ENCODE measurements at places on chromosomes 1 and 21.

DNA sequence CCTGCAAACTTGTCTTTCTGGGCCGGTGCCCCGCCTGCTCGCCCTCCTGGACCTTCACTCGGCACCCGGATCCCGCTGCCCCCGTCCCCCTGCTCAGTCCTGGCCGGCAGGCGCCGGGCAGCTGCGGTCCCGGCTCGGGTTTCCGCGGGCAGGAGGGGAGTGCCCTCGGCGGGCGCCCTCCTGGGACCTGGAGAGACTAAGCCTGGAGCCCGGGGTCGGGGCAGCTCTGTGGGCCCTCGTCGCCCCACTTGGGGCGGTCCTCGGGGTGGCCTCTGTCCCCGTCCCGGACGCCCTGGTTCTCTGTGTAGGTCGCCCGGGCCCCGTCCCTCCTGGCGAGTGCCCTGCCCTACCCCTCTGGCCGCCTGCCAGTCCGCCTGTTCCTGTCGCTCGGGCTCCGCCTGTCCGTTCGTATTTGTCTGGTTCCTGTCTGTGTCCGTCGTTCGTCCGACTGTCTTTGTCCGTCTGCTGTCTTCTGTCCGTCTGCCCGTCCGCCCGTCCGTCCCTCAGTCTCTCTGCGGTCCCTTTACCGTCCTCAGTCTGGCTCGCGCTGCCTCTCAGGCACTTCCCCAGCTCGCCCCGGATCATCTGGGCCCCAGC is 490 bp downstream of the SERINC2 start:
- no peak for DNase-seq

- no peak for DNase-seq
Measured at GRCh38 chr1:30521261-30521865, 202.0 kb downstream of the MATN1 start.

DNA sequence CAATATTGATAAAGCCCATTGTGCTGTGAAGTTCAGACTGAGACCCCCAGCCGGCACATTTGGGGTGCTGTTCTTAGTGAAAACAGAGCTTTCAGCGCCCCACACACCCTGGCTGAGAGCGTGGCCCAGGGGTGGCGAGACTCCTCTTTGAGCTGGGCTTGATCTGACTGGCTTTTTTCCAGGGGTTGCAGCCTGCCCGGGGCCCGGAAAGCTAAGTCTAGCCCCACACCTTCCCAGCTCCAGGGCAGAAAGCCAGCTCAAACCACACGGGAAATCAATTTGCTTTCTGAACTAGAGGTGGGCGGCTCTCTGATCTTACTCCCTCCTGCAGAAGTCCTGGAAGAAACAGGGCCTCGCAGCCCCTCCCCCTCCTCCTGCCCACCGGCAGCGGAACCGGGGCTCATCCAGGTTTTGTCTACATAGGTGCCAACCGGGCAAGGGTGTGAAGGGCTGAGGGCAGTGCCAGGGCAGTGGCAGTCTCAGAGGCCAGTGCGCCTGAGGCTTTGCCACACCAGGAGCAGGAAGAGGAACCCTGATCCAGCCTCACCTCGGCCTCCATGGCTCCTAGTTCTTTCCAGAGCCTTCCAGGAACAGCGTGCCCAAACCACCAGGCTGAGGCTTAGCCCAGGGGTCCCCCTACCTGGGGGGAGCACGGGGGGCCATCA is 155.3 kb downstream of the NPHP4 start:
- DNase-seq = no peak

DNA sequence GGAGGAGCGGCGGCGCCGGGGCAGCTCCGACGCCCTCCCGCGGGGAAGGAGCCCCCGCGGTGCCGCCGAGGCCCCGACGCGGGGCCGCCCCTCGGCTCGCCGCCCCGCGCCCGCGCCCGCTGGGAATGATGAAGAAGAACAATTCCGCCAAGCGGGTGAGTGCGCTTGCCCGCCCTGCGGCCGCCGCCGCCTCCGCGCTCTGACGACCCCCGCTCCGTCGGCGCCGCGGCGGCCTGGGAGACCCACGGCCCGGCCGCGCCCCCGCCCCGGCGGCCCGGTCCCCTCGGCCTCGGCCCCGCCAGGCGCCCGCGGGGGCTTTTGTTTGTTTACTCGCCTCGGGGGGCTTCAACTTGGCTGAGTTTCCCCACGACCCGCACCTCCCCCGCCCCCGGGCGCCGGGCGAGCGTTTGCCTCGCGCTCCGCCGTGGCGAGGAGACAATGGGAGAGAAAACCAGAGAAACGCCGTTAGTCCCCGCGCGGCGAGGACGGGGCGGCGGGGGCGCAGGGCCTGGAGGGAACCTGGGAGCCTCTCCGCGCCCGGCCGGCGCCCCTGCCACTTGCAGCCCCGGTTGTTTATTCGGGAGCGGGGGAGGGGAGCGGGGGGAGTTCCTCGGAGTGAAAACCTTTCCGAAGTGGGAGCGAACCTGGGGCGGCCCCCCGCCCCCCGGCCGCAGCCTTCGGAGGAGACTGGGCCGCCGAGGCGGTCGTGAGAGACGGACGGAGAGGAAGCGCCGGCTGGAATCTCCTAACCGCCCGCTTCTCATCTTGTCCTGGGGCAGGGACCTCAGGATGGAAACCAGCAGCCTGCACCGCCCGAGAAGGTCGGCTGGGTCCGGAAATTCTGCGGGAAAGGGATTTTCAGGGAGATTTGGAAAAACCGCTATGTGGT is 661 bp downstream of the PLEKHO1 start:
- DNase-seq = no peak

DNA sequence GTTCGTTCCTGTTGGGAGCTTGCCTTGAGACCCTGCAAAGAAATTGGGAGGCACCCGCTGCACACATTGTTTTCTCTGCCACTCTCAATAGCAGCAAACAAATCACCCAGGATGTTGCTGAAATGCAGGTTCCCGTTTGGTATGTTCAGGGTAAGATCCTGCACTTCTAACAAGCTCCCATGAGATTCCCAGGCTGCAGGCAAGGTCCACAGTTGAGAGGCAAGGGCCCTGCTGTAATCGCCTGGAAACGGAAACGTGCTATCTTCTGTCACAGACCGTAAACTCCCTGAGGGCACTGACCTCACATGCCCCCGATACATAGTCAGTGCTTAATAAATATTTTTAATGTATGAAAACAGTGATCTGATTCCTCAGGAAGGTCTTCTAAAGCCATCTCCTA is 37.8 kb downstream of the XCL1 start:
- DNase-seq = no peak

GRCh38 chr21:15701830-15702229 is 28.0 kb upstream of the USP25 start:
- no peak for DNase-seq

DNA sequence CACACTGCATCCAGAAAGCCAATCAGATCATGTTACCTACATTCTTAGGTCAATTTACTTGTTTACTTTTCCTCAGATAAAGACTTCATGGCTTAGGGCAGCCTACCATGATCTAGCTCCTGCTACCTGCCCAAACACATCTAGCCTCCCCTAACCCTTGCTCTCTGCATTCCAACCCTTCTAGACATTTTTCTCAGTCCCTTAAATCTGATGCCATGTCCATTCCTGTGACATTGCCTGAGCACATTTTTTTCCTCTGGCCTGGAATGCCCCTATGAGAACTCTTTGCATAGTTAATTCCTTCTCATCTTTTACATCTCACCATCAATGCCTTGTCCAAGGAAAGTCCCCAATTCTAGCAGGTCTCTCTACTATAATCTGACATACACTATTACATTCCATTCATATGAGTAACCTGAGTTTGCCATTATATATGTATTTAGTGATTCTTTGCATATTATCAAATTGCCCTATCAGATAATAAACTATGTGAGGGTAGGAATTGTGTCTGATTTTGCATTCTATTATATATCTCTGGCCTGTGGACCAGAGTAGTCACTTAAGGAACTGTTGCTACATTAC is 166.9 kb downstream of the COL11A1 start:
- DNase-seq = no peak

GRCh38 chr21:26003404-26003803 is 167.2 kb downstream of the APP start:
- no peak for DNase-seq

- DNase-seq = no peak
Measured at GRCh38 chr1:174956976-174957375, 42.8 kb upstream of the CACYBP start.

DNA sequence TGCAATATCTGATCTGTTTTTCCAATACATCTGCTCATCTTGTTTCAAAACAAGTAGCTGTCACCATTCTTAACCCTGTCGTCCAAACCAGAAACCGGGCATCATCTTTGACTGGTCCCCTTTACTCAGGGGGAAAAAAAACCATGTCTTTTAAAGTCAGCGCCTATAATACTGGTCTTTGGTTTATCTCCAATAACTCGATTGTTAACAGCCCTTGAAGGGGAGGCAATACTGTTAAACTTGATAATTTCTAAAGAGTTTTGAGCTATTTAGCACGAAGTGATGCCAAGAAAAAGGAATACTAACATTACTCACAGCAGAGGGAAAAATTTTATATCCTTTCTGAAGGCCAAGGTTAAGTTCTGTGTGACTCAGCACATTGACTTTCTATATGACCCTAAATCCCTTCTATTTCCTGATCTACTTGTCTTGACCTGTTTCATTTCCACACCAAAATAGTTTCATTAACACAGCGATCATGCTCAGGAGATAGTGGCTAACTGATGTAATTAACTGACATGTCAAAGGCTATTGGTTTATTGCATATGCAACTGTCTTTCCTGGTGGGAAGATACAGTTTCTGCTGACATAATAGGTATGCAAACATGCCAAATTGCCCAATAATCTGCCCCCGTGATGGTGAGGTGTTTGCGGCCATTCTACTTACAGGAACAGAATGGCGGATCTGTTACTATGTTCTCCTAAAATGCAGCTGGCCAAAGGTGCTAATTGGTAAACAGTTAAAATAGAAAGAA is 59.1 kb downstream of the NFIA start:
- DNase-seq = no peak

- DNase-seq = no peak
Measured at GRCh38 chr1:241532864-241533263, 686 bp downstream of the KMO start.

- no peak for DNase-seq
Measured at GRCh38 chr1:44636083-44636687, 38.1 kb downstream of the TMEM53 start.

Data from stimulated activated CD4-positive, alpha-beta T cell treated with anti-CD3 and anti-CD28 coated beads, TNF-alpha, amount 100 ng/mL, for 48 hours (primary cell).